ENCODE measurements at places on chromosomes 1 and 21. TPM values are rescaled to one million over a fixed set of nuclear protein-coding genes. Genes with fewer than 3 reads are reported as not detected.
A peak's percentile ranks its signal among the peaks of the same experiment; 100 is the strongest.

The NPPB gene
- not detected for polyA plus RNA-seq

The DPH2 gene
- 14.1 TPM for polyA plus RNA-seq

DNA sequence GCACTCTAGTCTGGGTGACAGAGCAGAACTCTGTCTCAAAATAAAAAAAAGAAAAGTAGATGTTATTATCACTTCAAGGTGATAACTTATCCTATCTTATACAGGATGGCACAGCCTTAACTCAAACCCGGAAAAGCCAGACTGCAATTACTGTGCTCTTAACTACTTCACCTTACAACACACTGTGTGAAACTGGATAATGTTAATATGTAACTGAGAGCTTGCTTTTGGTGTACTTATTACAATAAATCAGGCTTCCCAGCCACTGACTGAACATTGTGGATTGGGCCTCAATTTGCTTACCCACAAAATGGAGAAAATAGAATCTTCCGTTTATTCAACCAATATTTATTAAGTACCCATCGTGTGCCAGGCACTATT lies 1.4 kb downstream of the ORC1 start:
- peaks cover 6% of the 10 kb centered on the region for H3K36me3 ChIP-seq
- H3K27me3 ChIP-seq = no peaks in the 10 kb centered on the region
- H3K4me3 ChIP-seq = no peak overlapping the region

DNA sequence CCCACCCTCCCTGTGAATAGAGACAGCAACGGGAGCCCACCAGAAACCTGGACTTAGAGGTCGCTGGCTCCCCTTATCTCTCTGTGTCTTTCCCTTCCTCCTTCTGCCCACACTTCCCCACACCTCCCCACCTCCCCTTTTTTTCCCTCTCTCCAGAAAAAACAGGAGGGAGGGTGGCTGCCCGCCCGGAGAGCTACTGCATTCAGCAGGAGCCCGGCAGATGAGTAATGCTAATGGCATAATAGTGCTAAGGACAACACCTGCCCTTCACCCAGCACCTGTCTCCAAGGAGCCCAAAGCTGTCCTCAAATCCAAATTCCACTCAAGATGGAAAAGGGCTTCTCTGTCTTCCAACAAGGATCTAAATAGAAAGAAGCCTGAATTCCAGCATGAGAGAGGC lies 11.4 kb upstream of the PRELP start:
- no peak overlapping the region for H3K27ac ChIP-seq
- no peak for DNase-seq
- H3K4me3 ChIP-seq = no peak overlapping the region
- H3K36me3 ChIP-seq = no peaks in the 10 kb centered on the region

DNA sequence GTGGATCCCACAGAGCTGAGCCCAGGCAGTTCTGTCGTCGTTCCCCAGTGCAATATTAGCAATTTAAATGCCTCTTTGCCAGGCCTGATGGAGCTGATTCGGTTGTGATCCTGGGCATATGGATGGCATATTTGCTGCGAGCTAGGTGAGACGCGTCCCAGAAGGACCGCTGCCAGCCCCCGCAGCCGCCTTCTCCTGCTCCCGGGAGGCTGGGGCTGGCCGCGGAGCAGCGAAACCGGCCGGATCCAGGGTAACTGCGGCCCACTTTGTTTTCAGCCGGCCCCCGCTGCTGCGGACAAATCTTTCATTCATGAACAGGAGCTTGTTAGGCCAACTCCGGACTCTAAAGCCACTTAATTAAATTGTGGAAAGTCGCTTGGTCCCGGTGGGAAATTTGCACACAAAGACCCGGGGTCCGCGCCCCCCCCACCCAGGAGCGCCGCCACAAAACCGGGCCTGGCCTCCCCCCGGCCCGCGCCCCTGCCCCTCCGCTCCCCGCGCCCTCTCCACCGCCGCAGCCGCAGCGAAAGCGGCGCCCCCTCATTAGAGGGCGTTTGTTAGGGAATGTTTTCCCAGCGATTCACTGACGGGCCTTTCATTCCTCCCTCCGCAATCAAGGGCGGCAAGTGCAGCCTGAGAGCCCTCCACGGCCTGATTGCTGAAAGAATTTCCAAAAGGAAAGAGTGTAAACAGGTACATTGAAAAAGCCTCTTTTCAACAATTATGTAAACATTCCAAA lies 383.3 kb downstream of the RRAGC start:
- H3K27me3 ChIP-seq = peaks cover 60% of the 10 kb centered on the region
- no peak overlapping the region for H3K4me3 ChIP-seq
- no peaks in the 10 kb centered on the region for H3K4me1 ChIP-seq
- H3K27ac ChIP-seq = no peak overlapping the region
- no peaks in the 10 kb centered on the region for H3K36me3 ChIP-seq

DNA sequence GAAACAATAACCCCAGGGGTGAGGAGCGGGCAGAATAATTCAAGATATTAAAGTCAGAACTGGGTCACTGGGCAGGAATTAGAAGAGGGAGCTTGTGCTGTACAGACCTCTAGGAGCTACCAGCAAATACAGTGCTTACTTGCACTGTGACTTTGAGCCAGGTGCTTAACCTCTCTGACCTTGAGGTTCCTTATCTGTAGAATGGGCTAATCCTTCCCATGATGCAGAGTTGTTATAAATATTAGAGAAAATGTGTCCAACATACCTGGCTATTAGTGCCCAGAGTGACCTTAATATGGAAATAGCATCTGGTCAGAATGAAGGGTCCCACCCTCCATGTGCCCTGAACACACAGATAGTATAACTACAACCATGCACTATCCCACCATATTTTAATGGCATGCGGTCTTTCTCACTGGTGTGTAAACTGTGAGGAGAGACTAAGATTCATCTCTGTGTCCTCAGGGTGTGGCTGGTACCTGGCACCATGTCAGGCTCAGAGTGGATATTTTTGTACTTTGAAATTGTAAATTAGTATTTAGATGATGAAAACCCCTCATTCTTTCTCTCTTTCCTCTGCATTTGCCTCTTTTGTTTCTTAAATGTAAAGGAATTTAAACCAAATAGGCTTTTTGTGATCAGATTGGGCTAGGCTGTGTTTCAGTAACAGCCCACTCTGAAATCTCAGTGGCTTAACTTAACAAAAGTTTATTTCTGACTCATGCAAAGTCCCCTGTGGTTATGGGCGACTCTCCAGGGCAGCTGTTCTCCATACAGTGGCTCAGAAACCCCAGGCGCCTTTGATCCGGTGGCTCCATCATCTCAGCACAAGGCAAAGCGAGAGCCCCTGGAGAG lies 60.0 kb upstream of the ROR1 start:
- H3K36me3 ChIP-seq = no peaks in the 10 kb centered on the region
- no peak overlapping the region for H3K4me3 ChIP-seq
- DNase-seq = no peak
- no peaks in the 10 kb centered on the region for H3K27me3 ChIP-seq

- H3K4me1 ChIP-seq = peaks cover 15% of the 10 kb centered on the region
- DNase-seq = no peak
- H3K27ac ChIP-seq = no peak overlapping the region
- no peak overlapping the region for H3K4me3 ChIP-seq
- H3K27me3 ChIP-seq = peaks cover 18% of the 10 kb centered on the region
- H3K36me3 ChIP-seq = no peaks in the 10 kb centered on the region
Observed at GRCh38 chr1:16226490-16227179, 10.3 kb downstream of the CPLANE2 start.

DNA sequence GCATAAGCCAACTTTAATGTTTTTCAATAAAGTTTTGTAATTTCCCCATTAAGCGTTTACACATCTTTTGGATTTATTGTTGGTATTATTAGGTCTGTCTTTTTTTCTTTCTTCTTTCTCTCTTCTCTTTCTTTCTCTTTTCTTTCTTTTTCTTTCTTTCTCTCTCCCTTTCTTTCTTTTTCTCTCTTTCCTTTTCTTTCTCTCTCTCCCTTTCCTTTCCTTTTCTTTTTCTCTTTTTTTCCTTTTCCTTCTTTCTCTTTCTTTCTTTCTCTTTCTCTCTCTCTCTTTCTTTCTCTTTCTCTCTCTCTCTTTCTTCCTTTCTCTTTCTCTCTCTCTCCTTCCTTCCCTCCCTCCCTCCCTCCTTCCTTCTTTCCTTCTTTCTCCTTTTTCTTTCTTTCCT lies 31.3 kb downstream of the ERRFI1 start:
- no peak for DNase-seq
- H3K36me3 ChIP-seq = no peaks in the 10 kb centered on the region
- H3K27me3 ChIP-seq = no peaks in the 10 kb centered on the region
- H3K27ac ChIP-seq = no peak overlapping the region
- no peak overlapping the region for H3K4me3 ChIP-seq

GRCh38 chr1:64116537-64116936 lies 86.9 kb upstream of the UBE2U start:
- DNase-seq = no peak
- no peaks in the 10 kb centered on the region for H3K36me3 ChIP-seq
- H3K27me3 ChIP-seq = no peaks in the 10 kb centered on the region
- no peak overlapping the region for H3K4me3 ChIP-seq

GRCh38 chr21:28794371-28794851 lies 198.3 kb downstream of the LTN1 start:
- H3K4me1 ChIP-seq = no peaks in the 10 kb centered on the region
- DNase-seq = no peak
- no peak overlapping the region for H3K4me3 ChIP-seq
- H3K27me3 ChIP-seq = no peaks in the 10 kb centered on the region
- H3K36me3 ChIP-seq = no peaks in the 10 kb centered on the region

- H3K4me1 ChIP-seq = peaks cover 33% of the 10 kb centered on the region
- peak; percentile 58 for DNase-seq
- peaks cover 21% of the 10 kb centered on the region for H3K36me3 ChIP-seq
- H3K27ac ChIP-seq = peak overlapping the region; percentile 82
Observed at GRCh38 chr1:39833621-39834385, 45.1 kb upstream of the BMP8B start.

DNA sequence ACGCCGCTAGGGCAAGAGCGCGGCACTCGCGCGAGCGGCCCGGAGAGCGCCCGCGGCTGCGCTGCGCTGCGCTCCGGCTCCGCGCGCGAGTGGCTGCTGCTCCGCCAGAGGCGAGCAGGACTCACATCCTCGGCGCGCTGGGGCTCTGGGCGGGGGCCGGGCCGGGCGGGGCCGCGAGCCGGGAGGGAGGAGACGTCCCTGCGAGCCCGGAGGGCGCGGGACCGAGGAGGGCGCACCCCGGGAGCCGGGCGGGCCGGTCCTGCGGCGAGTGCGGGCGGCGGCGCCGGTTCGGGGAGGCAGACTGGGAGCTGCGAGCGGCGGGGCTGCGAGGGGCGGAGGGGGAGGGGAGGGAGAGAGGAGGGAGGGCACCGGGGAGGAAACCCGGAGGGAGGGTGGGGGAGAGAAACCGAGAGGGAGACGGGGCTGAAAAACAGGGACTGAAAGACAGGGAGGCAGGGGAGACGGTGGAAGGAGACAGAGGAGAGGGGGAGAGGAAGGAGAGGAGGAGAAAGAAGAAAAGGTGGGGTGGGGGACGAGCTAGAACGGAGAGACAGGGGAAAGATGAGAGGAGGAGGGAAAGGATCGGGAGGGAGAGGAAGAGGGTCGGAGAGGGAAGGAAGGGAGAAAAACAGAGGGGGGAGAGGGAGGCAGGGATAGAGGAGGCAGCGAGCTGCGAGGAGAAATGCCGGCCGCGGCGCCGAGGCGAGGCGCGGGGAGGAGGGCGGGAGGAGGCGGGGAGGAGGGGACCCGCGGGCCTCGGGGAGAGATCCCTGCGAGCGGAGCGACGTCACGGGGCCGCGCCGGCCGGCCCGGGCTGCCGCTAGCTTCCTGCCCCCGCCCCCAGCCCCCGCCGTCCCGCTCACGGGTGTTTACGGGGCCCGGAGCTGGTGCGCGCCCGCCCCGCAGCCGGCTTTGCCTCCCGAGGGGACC lies at the start of gene CAMK2N1:
Gene CAMK2N1 (minus strand): TSS at position 684 of the 930 bp plus-strand sequence. CDS start 831 bp downstream, outside the sequence.
- H3K4me1 ChIP-seq = peaks cover 5% of the 10 kb centered on the region
- peaks cover 55% of the 10 kb centered on the region for H3K27me3 ChIP-seq
- no peaks in the 10 kb centered on the region for H3K36me3 ChIP-seq
- H3K4me3 ChIP-seq = no peak within 1 kb of the TSS

The ASTN1 gene
- not detected for polyA plus RNA-seq

DNA sequence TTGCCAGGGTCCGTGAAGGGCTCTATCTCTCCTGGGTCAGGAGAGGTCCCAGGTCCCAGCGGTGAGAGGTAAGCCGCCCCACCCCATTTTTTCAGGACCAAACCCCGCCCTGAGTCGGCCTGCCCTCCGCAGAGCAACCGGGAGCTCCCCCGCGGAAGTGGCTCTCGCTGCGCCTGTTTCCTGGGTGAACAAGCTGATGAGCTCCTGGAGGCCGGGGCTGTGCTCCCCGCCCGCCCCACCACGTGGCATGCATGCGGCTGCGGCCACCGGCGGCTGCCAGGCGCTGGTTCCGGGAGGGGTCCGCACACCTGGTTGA lies 32.0 kb downstream of the ZBTB17 start:
- no peak overlapping the region for H3K4me3 ChIP-seq
- peaks cover 93% of the 10 kb centered on the region for H3K36me3 ChIP-seq
- DNase-seq = no peak

GRCh38 chr1:171961861-171962260 lies 120.6 kb downstream of the DNM3 start:
- no peaks in the 10 kb centered on the region for H3K27me3 ChIP-seq
- H3K4me3 ChIP-seq = no peak overlapping the region
- H3K4me1 ChIP-seq = no peaks in the 10 kb centered on the region
- H3K27ac ChIP-seq = no peak overlapping the region
- H3K36me3 ChIP-seq = no peaks in the 10 kb centered on the region
- DNase-seq = no peak

DNA sequence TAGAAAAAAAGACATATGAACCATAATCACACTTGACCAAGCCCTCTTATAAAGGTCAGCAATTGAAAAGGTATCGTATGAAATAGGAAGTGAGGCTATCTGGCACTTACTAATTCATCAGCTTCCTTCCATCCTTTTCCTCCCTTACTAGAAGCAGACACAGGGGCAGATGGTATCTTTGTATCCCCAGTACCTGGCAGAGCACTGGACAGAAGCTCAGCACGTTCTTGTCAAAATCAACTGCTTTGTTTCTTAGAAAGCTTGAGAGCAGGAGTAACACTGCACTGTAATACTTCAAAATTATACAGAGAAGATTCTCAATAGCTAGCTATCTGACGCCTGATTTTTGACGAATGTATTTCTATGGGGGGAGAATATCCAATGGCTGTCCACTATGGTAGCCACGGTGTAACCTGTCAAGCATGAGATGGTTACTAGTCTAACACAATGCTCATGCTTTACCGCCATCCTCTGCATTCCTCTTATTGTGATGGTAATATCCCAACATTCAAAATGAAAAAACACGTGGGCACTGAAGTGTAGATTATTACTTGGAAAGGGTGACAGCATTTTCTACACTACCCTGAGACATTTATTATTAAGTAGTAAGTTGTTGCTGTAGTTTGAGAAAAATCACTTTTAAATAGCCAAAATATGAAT lies 175.6 kb downstream of the SIPA1L2 start:
- no peak overlapping the region for H3K27ac ChIP-seq
- H3K36me3 ChIP-seq = no peaks in the 10 kb centered on the region
- no peaks in the 10 kb centered on the region for H3K27me3 ChIP-seq
- H3K4me1 ChIP-seq = peaks cover 27% of the 10 kb centered on the region

The SYTL1 gene
- polyA plus RNA-seq = 26.9 TPM

The SLC6A17 gene
- not detected for polyA plus RNA-seq

GRCh38 chr1:29456685-29457435 lies 220.5 kb downstream of the PTPRU start:
- H3K36me3 ChIP-seq = no peaks in the 10 kb centered on the region
- no peak overlapping the region for H3K27ac ChIP-seq
- H3K27me3 ChIP-seq = no peaks in the 10 kb centered on the region
